ENCODE measurements at places on chromosomes 5 and 9.

DNA sequence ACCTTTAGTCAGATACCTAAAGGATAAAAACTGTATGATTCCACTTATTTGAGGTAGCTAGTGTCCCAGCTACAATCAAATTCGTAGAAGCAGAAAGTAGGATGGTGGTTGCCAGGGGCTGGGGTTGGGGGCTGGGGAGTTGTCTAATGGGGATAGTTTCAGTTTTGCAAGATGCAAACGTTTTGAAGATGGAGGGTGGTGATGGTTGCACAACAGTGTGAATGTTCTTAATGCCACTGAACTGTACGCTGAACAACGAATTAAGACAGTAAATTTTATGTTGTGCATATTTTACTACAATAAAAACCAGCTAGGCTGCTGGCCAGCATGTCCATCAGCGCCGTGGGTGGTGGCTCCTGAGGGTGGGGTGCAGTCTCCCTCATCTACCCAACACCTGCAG, 137.8 kb downstream of the GADD45G start:
- no peak for DNase-seq
- no peak overlapping the region for H3K4me3 ChIP-seq
- H3K27ac ChIP-seq, result no peak overlapping the region

GRCh38 chr5:92401-93220, 643 bp downstream of the PLEKHG4B start:
- no peaks in the 10 kb centered on the region for H3K4me1 ChIP-seq
- DNase-seq, result no peak
- H3K4me3 ChIP-seq, result no peak overlapping the region

DNA sequence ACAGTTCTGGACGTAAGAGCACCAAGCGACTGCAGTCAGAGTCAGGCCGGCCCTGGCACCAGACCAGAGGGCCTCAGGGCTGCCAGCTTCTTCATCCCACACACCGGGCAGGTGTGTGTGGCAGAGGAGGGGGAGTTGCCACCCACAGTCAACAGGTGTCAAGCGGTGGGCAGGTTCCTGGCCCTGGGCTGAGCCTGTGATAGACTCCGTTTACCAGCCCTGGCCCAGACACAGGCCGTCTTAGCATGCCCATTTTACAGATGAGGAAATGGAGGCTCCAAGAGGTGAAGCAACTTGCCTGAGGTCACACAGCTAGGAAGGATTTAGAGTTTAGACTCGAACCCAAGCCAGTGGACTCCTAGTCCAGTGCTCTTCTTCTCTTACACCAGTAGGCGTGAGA, 71.8 kb downstream of the HMCN2 start:
- DNase-seq, result peak; percentile 45
- peaks cover 26% of the 10 kb centered on the region for H3K27me3 ChIP-seq
- H3K36me3 ChIP-seq, result no peaks in the 10 kb centered on the region
- H3K27ac ChIP-seq, result no peak overlapping the region
- no peaks in the 10 kb centered on the region for H3K4me1 ChIP-seq

DNA sequence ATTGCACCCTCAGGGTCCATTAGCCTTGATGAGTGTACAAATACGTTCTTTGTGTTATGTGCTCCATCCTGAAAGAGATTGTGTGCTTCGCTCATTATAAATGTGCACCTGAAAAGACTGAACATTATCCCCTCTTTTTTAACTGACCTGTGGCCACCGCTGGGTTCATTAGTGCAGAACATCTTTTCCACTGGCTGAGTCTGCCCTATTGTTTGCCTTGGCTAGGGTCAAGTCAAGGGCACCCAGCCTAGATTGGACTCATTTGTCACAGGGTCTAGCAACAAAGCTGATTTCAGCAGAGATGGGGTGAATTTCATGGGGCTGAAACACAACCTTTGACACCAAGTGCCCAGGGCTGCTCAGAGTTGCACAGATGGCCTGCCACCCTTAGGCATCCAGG, 764.1 kb upstream of the ARRDC3 start:
- H3K4me3 ChIP-seq, result no peak overlapping the region
- H3K27me3 ChIP-seq, result no peaks in the 10 kb centered on the region

DNA sequence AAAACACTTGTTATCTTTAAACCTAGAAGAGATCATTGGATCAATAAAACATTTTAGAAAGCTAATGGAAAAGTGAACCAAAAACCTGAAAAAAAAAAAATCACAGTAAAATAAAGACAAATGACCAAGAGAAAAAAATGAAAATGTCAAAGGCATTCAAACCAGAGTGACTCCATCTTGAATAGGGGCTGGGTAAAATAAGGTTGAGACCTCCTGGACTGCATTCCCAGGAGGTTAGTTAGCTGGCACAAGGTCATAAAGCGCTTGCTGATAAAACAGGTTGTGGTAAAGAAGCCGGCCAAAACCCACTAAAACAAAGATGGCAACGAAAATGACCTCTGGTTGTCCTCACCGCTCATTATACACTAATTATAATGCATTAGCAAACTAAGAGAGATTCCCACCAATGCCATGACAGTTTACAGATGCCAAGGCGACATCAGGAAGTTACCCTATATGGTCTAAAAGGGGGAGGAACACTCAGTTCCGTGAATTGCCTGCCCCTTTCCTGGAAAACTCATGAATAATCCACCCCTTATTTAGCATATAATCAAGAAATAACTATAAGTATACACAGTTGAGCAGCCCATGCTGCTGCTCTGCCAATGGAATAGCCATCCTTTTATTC, 116.7 kb upstream of the NEK6 start:
- H3K36me3 ChIP-seq, result no peaks in the 10 kb centered on the region
- no peak overlapping the region for H3K27ac ChIP-seq
- H3K4me1 ChIP-seq, result no peaks in the 10 kb centered on the region
- H3K27me3 ChIP-seq, result no peaks in the 10 kb centered on the region
- no peak overlapping the region for H3K4me3 ChIP-seq

GRCh38 chr5:66967826-66968262, 228.8 kb downstream of the CD180 start:
- H3K4me3 ChIP-seq, result no peak overlapping the region
- H3K27ac ChIP-seq, result no peak overlapping the region
- no peak for DNase-seq
- H3K4me1 ChIP-seq, result peaks cover 6% of the 10 kb centered on the region

GRCh38 chr5:98458726-98459125, 314.7 kb upstream of the RGMB start:
- no peak overlapping the region for H3K27ac ChIP-seq
- H3K36me3 ChIP-seq, result no peaks in the 10 kb centered on the region
- no peaks in the 10 kb centered on the region for H3K4me1 ChIP-seq
- DNase-seq, result no peak
- H3K4me3 ChIP-seq, result no peak overlapping the region

DNA sequence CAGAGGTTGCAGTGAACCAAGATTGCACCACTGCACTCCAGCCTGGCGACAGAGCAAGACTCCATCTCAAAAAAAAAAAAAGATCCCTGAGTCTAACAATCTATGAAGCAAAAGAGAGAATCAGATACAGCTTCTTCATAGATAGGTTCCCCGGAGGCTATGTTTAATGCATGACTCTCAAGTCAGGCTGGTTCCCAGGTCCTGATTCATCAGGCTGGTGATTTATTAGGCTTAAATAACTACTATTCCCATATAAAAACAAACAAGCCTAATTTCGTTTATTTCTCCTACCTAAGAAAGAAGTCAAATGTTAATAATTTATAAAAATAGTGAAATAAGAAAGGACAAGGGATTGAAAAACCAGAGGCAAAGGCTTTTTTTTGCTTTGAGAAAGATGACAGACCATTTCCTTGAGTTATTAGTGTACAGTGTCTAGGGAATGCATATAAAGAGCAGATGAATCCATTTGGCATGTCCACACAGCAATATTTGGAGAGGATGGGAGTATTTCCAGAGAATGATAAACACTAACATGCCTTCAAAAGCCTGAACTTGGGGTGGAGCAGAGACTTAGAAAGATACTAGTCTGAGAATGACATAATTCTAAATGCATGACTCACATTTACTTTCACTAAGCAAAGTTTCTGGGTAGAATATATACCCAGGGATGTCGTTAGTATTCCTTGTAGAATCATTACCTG, 115.3 kb downstream of the NREP start:
- no peaks in the 10 kb centered on the region for H3K36me3 ChIP-seq
- no peaks in the 10 kb centered on the region for H3K27me3 ChIP-seq
- H3K4me3 ChIP-seq, result no peak overlapping the region
- H3K4me1 ChIP-seq, result peaks cover 4% of the 10 kb centered on the region
- H3K27ac ChIP-seq, result no peak overlapping the region
- no peak for DNase-seq

GRCh38 chr5:159422361-159422760, 92.1 kb upstream of the IL12B start:
- no peaks in the 10 kb centered on the region for H3K27me3 ChIP-seq
- no peaks in the 10 kb centered on the region for H3K36me3 ChIP-seq
- no peak overlapping the region for H3K27ac ChIP-seq
- H3K4me1 ChIP-seq, result no peaks in the 10 kb centered on the region

DNA sequence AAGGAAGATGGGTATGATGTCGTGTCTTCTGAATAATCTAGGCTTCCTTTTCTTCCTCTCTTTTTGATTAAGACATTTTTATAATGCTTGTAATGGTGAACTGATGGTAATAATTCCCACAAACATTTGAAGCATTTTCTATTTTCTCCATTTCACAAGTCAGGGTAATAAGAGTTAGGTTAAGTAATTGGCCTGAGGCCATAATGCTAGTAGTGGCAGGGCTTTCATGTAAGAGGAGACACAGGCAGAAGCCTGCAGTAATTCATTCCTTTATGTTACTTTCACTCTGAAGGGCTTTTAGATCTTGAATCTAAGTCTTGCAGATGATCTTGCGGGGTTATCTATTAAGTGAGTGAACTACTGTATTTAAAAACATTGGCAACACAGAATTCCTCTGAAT, 374.9 kb downstream of the MAT2B start:
- no peaks in the 10 kb centered on the region for H3K36me3 ChIP-seq
- no peak for DNase-seq
- no peaks in the 10 kb centered on the region for H3K4me1 ChIP-seq
- no peak overlapping the region for H3K4me3 ChIP-seq
- H3K27ac ChIP-seq, result no peak overlapping the region

DNA sequence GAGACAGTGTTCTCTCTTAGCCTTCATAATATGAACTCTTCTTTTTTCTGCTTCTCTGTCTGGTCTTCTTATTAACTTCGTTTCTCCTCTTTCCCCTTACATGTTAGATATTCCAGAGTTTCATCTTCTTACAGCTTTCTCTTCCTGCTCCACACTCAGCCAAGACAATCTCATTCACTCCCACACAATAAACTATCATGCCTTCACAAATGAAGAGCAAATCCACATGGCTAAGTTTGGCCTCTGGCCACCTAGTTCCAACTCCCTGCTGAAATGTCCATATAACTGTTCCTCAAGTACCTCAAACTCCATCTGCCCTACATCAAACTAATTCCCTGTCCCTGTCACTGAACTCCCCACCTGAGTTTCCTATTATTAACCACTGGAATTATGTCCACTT, 18.4 kb downstream of the IL33 start:
- H3K4me1 ChIP-seq, result peaks cover 14% of the 10 kb centered on the region
- no peak overlapping the region for H3K27ac ChIP-seq
- H3K4me3 ChIP-seq, result no peak overlapping the region
- DNase-seq, result no peak
- no peaks in the 10 kb centered on the region for H3K27me3 ChIP-seq
- H3K36me3 ChIP-seq, result no peaks in the 10 kb centered on the region

GRCh38 chr5:143118222-143118621, 285.3 kb downstream of the NR3C1 start:
- H3K4me1 ChIP-seq, result peaks cover 28% of the 10 kb centered on the region
- H3K4me3 ChIP-seq, result no peak overlapping the region
- no peaks in the 10 kb centered on the region for H3K27me3 ChIP-seq
- peaks cover 8% of the 10 kb centered on the region for H3K36me3 ChIP-seq

- peaks cover 58% of the 10 kb centered on the region for H3K27me3 ChIP-seq
- peaks cover 30% of the 10 kb centered on the region for H3K4me1 ChIP-seq
- no peak overlapping the region for H3K4me3 ChIP-seq
- H3K27ac ChIP-seq, result no peak overlapping the region
These were observed 897 bp downstream of the AHRR start for GRCh38 chr5:322281-322941.

DNA sequence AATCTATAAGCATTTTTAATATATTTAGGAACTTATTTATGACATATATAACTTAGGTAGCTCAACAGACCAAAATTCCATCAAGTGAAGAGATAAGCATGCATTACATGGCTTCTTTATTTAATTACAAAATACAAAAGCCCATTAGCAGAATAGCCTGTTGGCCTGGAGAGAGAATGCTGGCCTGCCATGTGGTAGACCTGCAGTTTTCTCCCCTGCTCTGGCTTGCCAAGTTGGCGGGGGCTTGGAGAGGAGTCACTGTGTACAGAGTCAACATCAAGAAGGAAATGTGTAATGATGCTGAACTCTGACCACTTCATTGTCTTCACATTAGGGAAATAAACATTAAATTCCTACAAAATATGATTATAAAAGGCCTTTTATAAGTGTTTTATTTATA, 69.8 kb upstream of the CNTLN start:
- no peak overlapping the region for H3K4me3 ChIP-seq
- no peaks in the 10 kb centered on the region for H3K27me3 ChIP-seq
- H3K4me1 ChIP-seq, result no peaks in the 10 kb centered on the region
- DNase-seq, result no peak

DNA sequence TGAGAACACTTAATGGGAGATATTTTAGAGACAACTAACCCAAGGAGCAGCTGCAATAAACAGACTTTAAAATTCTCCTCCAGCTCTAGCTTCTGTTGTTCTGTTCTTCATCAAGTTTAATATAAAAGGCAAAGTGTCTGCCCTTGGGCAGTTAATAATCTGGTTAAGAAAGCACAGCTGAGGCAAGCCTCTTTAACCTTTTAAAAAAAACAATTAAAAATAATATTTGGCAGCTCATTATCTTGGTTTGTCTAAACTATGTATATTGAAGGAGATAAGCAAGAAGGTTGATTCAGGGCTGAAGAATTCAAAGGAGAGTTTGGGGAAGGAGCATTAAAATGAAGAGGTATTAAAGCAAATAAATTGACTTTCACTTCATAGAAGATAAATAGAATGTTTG, 75.4 kb downstream of the TSSK1B start:
- H3K27me3 ChIP-seq, result no peaks in the 10 kb centered on the region
- no peak overlapping the region for H3K27ac ChIP-seq
- peaks cover 10% of the 10 kb centered on the region for H3K4me1 ChIP-seq
- no peak overlapping the region for H3K4me3 ChIP-seq

GRCh38 chr5:113142186-113142585, 165.6 kb downstream of the DCP2 start:
- DNase-seq, result no peak
- no peaks in the 10 kb centered on the region for H3K4me1 ChIP-seq
- H3K36me3 ChIP-seq, result no peaks in the 10 kb centered on the region
- no peak overlapping the region for H3K4me3 ChIP-seq
- no peaks in the 10 kb centered on the region for H3K27me3 ChIP-seq

DNA sequence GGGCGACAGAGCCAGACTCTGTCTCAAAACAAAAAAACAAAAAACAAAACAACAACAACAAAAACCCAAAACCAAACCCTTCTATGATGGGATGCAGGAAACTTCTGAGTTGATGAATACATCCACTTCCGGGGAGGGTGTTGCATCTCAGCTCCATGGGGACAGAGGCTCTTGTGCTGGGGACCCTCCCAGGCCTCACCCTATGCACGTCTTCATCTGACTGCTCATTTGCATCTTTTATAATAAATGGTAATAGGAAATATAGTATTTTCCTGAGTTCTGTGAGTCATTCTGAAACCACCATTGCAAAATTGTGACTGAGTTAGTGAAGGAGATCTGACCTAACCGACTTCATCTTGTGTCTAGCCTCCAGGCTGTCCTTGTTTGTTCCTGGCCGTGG, 109.5 kb upstream of the SLC28A3 start:
- DNase-seq, result no peak
- H3K36me3 ChIP-seq, result no peaks in the 10 kb centered on the region
- no peaks in the 10 kb centered on the region for H3K4me1 ChIP-seq
- no peaks in the 10 kb centered on the region for H3K27me3 ChIP-seq

All from left lung (tissue), 14 donors.